ENCODE measurements at places on chromosomes 5 and 9.

DNA sequence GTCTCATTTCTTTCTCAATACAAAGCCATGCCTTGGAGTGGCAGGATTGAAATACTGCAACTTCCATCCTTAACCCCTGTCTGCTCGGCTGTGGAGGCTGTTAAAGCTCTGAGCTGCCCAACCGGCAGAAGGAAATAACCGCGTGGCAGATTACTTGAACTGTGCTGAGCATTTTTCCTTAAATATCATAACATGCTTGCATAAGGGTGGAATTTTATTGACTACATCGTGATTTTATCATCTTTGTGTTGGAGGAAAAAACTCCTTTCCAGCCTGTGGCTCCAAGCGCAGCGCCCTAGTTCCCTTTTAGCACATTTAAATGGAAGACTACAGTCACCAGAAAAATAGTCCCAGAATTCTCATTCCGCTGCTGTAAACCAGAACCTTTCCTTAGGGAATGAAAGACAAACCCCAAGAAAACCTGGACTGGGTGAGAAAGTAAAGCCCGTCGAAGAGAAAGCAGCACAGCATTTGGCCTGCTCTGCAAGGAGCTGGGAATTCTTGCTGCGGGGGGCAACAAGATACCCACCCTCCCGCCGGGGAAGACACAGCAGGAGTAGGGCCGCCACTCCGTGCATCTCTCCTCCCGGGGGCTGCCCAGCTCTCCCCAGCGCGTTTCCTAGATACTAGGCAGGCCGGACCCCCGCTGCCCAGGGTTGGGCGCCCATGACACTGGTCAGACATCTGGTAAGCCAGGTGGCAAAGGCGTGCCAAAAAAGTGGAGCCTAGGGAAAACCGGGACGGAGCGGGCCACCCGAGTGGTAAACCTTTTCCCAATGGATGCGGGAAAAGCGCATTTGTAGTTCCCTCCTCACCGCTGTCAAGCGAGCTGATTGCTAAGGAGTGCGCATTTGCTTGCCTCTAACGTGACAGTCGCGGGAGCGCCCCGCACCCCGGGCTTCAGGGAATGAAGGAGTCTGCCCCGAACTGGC lies 1.3 kb downstream of the SHC3 start:
- no peak for DNase-seq

GRCh38 chr9:106880863-106881262 lies 17.9 kb downstream of the ZNF462 start:
- DNase-seq = no peak

DNA sequence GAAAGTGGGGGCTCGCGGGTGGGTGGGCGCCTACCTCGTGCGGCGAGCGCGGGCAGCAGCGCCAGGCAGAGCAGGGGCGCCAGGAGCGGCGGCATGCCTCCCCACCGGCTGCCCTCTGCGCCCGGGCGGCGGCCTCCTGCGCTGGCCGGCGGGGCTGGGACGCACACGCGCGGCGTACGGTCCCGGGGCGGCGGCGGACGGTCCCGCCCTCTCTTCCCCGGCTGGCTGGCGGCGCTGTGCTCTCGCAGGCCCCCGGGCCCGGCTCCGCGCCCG lies 220 bp downstream of the NOTCH1 start:
- no peak for DNase-seq

- DNase-seq = no peak
Observed at GRCh38 chr9:133528876-133529241, 4.1 kb upstream of the MYMK start.

GRCh38 chr5:9020996-9021395 lies 524.9 kb downstream of the SEMA5A start:
- no peak for DNase-seq

DNA sequence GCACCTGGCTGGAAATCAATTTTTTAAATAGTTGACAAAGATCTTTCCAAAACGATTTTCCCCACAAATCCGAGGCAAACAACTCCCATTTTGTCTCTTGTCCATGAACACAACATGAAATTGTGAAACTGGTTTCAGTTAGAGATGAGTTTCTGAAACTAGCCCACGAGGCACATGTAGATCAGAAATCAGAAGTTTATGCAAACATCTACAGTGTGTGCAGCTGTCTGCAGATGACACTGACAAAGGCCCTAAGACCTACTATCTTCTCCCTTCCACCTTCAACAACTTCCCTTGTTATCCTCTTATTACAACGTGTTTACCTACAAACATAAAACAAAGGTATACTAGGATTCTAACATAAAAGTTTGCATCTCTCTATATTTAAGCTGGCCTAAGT lies 183.3 kb downstream of the DIRAS2 start:
- DNase-seq = no peak

DNA sequence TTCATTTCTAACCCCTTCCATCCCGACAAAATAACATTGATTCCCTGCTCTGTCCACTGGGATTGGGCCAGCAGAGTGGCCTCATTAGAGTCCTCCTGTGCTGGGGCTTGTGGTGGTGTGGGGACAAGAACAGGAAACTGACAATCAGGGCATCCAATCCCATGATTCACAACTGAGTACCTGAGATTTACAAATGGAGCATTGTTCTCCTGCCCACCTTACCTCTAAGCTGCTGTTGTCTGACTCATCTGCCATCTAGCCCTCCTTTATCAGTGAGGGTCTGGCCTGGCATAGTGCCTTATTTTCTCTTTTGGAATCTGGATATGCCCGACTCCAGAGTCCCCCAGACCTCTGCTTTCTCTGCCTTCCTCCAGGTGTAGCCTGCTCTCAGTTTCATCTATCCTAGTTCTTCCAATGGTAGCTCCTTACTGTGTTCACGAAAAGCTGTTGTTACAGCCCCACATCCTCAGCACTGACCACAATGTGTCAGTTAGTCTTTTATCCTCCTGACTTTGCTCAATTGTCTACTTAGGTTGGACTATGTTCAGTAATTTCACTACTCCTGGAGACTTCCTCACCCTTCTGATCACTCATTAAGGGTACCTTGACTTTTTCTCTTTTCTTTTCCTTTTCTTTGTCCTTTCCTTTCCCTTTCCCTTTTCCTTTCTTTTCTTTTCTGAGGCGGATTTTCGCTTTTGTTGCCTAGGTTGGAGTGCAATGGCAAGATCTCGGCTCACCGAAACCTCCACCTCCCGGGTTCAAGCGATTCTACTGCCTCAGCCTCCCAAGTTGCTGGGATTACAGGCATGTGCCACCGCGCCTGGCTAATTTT lies 13.4 kb downstream of the WNT8A start:
- no peak for DNase-seq

GRCh38 chr9:136399176-136400037 lies 563 bp downstream of the SNAPC4 start:
- DNase-seq = peak; percentile 60

DNA sequence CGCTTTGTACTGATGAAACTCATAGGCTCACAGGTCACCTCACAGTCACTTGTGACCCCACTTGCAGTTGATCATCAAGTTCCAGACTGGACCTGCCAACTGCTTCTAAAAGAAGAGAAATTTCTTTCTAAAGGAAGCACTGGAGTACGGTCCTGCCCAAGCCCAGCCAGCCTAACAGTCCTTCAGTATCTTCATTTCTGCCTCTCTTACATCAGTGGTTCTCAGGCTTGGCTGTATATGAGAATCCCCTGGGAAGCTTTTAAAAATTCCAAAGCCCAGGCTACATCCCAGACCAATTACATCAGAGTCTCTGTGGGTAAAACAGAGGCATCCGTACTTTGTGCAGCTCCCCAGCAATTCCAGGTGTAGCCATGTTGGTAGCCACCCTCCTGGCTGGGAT lies 282.1 kb downstream of the NFIB start:
- DNase-seq = no peak

DNA sequence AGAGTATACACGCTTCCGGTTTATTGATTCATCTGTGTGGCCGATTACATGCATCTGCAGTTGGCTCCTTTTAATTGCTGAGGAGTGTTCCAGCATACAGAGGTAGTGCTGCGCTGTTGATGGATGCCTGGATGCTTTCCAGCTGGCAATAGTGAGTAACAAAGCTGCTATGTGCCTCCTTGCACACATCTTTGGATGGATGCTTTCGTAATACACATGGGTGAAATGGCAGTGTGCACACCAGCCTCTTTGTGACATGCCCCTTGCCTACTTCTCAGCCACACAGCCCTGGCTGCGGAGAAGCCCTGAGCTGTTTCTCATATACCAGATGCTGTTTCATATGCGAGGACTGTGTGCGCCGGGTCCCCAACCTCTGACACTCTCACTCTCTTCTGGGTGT lies 151.0 kb downstream of the GADD45G start:
- DNase-seq = no peak

GRCh38 chr5:73170522-73170921 lies 2.5 kb upstream of the TMEM174 start:
- DNase-seq = peak; percentile 28

- DNase-seq = no peak
Observed at GRCh38 chr9:27768781-27769180, 195.5 kb upstream of the C9orf72 start.

- no peak for DNase-seq
Observed at GRCh38 chr5:59540366-59540765, 353.2 kb downstream of the PDE4D start.

DNA sequence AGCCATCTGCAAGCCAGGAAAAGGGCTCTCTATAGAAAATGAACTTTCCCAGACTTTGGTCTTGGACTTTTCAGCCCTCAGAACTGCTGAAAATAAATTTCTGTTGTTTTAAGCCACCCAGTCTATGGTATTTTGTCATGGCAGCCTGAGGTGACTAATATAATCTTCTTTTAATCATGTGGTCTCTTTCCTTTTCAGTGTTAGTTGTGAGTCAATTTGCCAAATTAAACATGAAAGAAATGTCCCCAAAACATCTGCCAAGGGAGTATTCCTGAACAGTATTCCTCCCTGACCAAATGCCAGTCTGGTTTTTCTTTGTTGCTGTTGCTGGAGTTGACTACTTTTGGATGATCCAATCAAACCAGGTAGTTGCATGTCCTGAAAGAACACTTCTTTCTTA lies 4.7 kb upstream of the YTHDC2 start:
- DNase-seq = no peak

DNA sequence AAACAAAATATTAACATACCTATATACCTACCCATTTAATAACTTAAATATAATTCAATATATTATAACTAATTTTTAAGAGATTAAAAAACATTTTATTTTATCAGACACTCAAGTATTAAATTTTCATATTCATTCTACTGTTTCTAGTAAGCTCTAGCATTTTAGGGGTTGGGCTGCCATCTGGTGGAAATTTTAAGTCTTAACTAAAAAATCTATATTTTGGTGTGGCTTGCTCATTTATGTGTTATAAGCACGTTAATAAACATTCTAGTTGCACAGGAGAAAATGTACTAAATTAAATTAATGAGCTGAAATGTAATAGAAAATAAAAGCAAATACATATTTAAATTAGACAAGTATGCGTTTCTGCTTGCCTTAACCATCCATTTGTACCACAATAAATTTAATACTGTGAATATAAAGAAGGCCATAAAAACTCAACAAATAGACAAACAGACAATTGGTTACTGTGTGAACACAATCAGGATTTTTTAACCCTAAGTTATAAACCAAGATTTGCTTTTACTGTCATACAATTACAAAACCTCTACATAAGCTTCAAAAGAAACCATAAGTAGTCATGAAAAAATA lies 1728.3 kb upstream of the CDH9 start:
- no peak for DNase-seq

DNA sequence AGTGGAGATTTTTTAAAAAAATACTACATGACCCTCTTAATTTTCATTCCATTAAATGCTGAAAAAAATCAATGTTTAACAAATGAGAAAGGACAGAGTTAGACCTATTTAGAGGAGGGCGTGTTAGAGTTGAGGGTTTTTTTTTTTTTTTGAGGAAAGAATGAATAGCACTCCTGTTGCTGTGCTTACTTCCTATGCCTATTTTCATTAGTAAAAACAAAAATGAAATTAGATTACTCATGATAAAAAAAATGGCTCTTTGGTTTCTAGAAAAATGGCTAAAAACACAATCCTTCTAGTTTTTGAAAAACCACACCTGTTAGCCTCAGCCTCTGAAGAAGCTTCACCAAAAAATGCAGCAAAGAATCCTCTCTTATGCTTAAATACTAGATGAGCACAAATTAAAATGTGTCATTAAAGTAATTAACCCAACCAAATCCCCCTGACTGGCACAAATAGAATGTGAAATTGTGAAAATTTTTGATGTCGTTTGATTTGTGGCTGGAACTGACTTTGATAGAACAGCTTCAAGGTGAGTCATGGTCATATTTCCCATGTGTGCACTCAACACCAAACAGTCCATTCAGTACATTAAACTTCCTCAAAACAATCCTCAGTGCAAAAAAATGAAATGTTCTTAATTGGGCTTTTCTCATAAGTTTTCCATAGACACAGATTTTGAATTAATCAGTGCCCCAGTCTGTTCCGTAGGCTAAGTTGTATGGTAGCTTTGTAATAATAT lies 98.0 kb downstream of the MACIR start:
- DNase-seq = no peak

GRCh38 chr5:40939753-40940152 lies 30.5 kb downstream of the C7 start:
- DNase-seq = no peak

DNA sequence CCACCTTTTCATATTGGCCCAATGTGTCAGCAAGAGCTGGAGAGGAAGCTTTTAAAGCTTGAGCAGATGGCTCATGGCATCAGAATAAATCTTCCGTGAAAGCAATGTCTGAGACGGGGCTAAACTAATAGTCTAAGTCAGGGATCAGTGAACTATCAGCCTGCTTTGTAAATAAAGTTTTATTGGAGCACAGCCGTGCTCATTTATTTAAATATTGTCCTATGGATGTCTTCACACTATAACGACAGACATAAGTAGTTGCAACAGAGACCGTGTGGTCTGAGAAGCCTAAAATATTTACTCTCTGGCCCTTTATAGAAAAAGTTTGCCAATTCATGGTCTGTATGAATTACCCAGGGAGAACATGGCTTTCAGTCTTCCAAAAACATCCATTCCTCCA lies 85.6 kb upstream of the SLC44A1 start:
- no peak for DNase-seq

- DNase-seq = no peak
Observed at GRCh38 chr5:124262470-124262869, 484.0 kb downstream of the ZNF608 start.

GRCh38 chr5:116673453-116673852 lies 98.8 kb upstream of the SEMA6A start:
- no peak for DNase-seq

DNA sequence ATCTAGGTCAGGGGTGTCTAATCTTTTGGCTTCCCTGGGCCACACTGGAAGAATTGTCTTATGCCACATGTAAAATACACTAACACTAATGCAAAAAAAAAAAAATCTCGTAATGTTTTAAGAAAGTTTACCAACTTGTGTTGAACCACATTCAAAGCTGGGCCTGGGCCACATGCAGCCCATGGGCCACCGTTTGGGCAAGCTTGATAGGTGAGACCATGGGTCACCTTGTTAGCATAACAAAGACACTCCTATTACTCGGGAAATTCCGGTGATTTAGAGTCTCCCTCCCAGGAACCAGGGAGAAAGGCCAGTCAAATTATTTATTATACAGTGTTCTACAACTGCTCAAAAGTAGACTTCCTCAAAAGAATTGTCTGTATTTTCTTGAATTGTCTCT lies 12.7 kb downstream of the RECK start:
- no peak for DNase-seq

- DNase-seq = peak; percentile 41
Observed at GRCh38 chr5:175654807-175655206, 3.1 kb upstream of the HRH2 start.

Measured in stimulated activated naive CD8-positive, alpha-beta T cell treated with anti-CD3 and anti-CD28 coated beads, Interleukin-15, Interleukin-2, amounts not matched to agents 100 U/mL and 50 U/mL, for 24 hours (primary cell).